ENCODE measurements at places on chromosomes 2 and 18.

- peak; percentile 23 for DNase-seq
Observed at GRCh38 chr2:133780099-133780996, 212.1 kb upstream of the NCKAP5 start.

GRCh38 chr18:54641734-54642133 is 50.7 kb downstream of the DYNAP start:
- no peak for DNase-seq

- DNase-seq = no peak
Observed at GRCh38 chr2:206112108-206112507, 26.1 kb upstream of the INO80D start.

DNA sequence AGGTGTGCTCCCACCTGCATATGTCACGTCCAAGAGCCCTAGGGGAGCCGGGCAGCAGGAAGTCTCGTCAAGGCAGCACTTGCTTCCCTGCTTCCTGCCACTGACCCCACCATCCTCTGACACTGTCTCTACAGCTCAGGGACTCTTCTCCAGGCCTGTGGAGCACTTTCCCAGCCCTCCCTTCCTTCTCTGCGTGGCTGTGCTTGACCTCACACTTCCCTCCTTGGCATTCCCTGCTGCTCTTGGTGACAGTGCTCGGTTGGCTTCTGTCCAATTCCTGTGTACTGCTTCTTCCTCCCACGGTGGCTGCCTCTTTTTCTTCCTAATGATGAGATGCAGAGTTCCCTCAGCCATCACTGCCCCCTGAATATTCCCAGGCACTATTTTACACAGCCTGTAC is 2.8 kb downstream of the CIDEA start:
- no peak for DNase-seq

DNA sequence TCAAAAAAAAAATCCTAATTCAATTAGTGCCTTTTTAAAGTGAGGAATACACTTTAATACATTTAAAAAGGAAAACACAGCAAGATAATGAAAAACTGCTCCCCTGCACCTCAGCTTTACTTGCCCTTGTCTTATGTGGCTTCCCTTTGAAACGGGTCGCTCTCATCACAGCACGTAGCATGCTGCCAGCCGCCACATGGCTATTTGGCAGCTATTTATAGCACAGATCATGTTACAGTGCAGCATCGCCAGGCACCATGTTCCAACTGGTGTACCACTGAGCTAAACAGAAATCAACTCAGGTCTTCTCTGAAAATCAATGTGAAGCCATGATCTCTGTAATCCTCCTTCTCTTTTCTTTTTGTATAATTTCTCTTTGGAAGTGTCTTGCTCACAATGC is 65.1 kb downstream of the TMEM182 start:
- DNase-seq = no peak

DNA sequence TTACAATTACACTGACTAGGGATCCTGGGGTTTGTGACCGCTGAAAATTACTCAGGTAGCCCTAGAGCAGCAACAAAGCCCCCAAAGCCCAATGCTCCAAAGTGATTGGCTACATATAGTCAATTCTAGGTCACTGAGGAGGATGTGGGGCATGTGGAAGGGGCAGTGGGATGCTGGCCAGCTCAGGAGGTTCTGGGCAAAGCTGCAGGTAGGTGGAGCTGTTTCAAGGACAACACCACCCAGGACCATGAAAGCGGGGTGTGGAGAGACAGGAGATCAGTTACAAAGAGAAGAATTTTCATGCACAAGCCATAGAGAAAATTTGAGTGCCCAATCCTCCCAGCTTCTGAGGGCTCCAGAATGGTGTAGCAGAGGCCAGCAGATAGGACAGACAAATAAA is 75.0 kb upstream of the CCDC85A start:
- DNase-seq = no peak

All from substantia nigra (tissue), 51 donors.